ENCODE measurements at places on chromosomes 2 and 18.

DNA sequence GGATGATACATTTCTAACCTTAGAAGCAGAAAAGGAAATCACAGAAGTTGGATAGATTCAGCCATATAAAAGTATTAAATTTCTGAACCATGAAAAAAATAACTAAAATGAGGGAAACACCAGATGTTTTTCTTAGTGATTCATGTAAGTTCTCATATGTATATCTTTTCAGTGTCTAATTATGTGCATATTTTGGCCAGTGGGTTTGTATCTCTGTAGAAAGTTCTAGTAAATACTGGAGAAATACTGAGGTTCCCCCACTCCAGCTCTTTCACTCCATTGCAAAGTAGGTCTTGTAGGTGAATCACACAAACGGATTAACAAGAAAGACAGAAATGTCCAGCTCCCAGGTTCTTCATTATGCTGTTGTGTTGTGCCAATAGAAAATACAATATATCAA is 222.3 kb downstream of the NEDD4L start:
- DNase-seq, result no peak

DNA sequence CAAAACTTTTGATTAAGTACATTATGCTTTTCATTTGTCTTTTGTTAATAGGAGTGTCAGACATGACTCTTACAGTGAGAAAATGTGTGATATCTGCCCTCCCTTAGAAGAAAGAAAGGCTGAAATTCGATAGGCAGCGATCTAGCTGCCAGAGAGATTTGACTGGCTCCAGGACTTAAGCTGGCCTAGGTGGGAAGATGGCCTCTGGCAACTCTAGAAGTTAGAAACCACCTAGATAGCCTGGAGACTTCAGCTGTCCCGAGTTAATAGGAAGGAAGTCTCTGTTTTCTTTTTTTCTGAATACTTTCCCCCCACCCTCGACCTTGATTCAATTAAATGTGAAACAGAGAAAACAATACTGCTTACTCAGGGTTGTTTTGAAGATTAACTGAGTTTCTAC is 1194.7 kb upstream of the CRIM1 start:
- no peak for DNase-seq

GRCh38 chr2:127146071-127146725 is 39.2 kb upstream of the BIN1 start:
- DNase-seq, result no peak

- no peak for DNase-seq
Measured at GRCh38 chr2:119350311-119350998, 16.2 kb downstream of the C2orf76 start.

DNA sequence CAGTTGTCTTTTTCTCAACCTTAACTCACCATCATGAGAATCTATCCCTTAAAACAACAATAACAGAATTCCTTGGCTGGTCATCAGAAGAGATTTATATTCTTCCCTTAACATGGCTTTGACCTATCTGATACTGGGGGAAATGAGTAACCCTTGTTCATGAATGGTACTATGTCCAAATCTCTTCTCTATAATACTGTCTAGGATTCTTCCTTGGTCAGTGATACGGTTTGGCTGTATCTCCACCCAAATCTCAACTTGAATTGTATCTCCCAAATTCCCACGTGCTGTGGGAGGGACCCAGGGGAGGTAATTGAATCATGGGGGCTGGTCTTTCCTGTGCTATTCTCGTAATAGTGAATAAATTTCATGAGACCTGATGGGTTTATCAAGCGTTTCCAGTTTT is 282.0 kb upstream of the SIX2 start:
- no peak for DNase-seq

GRCh38 chr2:99377879-99378278 is 40.7 kb downstream of the EIF5B start:
- DNase-seq, result no peak

All from SHP77 treated with DMSO at 0.1 percent for 48 hours (cell line).